Tibial nerve (tissue), 4 donors: ENCODE measurements at places on chromosomes 1 and 21. TPM values are rescaled to one million over a fixed set of nuclear protein-coding genes. Genes with fewer than 3 reads are reported as not detected.

Gene DCDC2B
- total RNA-seq, result not detected

Gene CR1
- total RNA-seq, result 7.9 TPM

Gene PRAMEF5
- total RNA-seq, result not detected

DNA sequence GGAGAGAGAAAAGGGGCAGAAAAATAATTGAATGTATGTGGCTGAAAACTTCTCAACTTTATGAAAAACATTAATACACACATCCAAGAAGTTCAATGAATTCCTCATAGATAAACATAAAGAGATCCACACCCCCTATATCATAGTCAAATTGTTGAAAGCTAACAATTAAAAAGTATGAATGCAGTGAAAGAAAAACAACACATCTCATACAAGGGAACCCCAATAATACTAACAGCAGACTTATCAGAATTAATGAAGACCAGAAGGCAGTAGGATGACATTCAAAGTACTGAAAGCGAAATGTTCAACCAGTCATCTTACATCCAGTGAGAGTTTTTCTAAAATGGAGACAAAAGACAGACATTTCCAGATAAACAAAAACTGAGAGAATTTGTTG, 134.4 kb downstream of the FMN2 start:
- no peak overlapping the region for H3K4me3 ChIP-seq
- H3K4me1 ChIP-seq, result no peaks in the 10 kb centered on the region
- no peaks in the 10 kb centered on the region for H3K36me3 ChIP-seq
- no peak for DNase-seq
- H3K27me3 ChIP-seq, result no peaks in the 10 kb centered on the region
- no peak overlapping the region for H3K27ac ChIP-seq

- DNase-seq, result no peak
- H3K27ac ChIP-seq, result no peak overlapping the region
- H3K27me3 ChIP-seq, result no peaks in the 10 kb centered on the region
- no peaks in the 10 kb centered on the region for H3K4me1 ChIP-seq
- no peak overlapping the region for H3K4me3 ChIP-seq
- H3K36me3 ChIP-seq, result no peaks in the 10 kb centered on the region
These were observed 96.3 kb upstream of the SLC44A3 start for GRCh38 chr1:94723894-94724293.

GRCh38 chr1:201781437-201781836, 47.5 kb upstream of the IPO9 start:
- H3K27ac ChIP-seq, result no peak overlapping the region
- DNase-seq, result no peak
- no peaks in the 10 kb centered on the region for H3K27me3 ChIP-seq
- peaks cover 2% of the 10 kb centered on the region for H3K36me3 ChIP-seq
- H3K4me1 ChIP-seq, result peaks cover 4% of the 10 kb centered on the region

DNA sequence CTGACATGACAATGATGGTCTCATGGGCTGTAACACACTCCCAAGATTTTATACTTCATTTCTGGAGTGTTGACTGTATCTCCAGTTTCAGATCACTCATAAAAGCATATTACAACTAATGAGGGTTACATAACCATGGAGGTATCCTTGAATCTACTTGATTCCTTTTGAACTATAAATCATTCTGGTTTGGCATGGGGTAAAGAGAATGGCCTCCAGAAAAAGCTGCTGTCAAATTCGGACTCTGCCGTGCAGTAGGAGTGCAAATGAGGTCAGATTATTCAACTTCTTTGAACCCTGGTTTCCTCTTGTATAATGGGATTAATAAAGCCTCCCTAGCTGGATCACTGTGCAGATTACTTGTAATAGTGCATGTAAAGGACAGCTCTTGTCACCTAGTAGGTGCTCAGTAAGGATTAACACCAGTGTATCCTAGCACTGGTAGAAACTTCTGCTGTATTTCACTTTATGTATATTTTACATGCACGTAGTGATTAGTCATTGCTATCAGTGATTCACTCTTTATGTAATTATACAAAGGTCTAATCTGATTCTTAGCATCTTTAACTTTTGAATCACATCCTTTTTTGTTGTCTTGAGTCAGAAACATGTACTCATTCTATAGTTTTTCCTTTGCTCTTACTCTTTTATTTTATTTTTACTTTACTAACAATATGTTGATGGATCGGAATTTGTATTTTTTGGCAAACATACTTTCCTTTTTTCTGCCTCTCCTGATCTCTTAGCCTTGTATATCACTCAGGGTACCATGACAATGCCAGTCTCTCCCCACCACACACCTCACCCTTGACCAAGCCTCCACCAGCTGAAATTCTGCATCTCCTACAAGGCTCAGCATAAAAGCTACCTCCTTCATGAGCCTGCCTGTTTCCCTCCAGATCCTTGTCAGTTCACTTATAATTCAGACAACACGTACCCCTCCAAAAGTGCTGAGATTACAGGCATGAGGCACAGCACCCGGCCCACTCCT, 3.2 kb downstream of the LRRC8C start:
- DNase-seq, result no peak
- H3K4me3 ChIP-seq, result no peak overlapping the region
- H3K4me1 ChIP-seq, result peaks cover 17% of the 10 kb centered on the region

- DNase-seq, result no peak
- H3K4me3 ChIP-seq, result no peak overlapping the region
- H3K36me3 ChIP-seq, result no peaks in the 10 kb centered on the region
- no peak overlapping the region for H3K27ac ChIP-seq
- no peaks in the 10 kb centered on the region for H3K27me3 ChIP-seq
- H3K4me1 ChIP-seq, result peaks cover 5% of the 10 kb centered on the region
These were observed 81.5 kb downstream of the ADARB1 start for GRCh38 chr21:45155910-45156309.

- no peaks in the 10 kb centered on the region for H3K27me3 ChIP-seq
- no peak for DNase-seq
- no peak overlapping the region for H3K27ac ChIP-seq
- no peaks in the 10 kb centered on the region for H3K4me1 ChIP-seq
These were observed 27.0 kb downstream of the TTC39A start for GRCh38 chr1:51303315-51303714.

GRCh38 chr1:164347980-164348379, 211.0 kb upstream of the PBX1 start:
- H3K36me3 ChIP-seq, result no peaks in the 10 kb centered on the region
- H3K4me1 ChIP-seq, result no peaks in the 10 kb centered on the region
- no peak overlapping the region for H3K4me3 ChIP-seq

DNA sequence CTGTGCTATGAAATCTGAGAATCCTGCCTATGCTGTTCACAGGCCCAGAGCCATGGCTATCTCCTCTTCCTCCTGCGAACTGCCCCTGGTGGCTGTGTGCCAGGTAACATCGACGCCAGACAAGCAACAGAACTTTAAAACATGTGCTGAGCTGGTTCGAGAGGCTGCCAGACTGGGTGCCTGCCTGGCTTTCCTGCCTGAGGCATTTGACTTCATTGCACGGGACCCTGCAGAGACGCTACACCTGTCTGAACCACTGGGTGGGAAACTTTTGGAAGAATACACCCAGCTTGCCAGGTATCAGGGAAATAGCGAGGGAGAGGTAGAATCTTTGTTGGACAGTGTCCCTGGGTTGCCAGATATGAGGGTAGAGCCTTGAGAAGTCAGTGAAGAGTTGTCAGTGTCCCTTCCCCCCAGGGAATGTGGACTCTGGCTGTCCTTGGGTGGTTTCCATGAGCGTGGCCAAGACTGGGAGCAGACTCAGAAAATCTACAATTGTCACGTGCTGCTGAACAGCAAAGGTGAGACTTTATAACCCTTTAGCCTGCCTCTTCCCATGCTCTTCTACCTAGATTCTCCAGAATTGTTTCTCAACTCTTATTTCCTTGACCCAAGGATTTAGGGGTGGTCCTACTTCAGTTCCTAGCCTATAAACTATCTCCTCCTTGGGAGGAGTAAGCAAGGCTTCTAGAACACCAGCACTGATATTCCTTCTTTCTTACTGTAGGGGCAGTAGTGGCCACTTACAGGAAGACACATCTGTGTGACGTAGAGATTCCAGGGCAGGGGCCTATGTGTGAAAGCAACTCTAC, 1.4 kb downstream of the NIT1 start:
- H3K27me3 ChIP-seq, result no peaks in the 10 kb centered on the region
- no peak overlapping the region for H3K4me3 ChIP-seq
- H3K36me3 ChIP-seq, result no peaks in the 10 kb centered on the region
- DNase-seq, result no peak
- peak overlapping the region; percentile 93 for H3K27ac ChIP-seq

DNA sequence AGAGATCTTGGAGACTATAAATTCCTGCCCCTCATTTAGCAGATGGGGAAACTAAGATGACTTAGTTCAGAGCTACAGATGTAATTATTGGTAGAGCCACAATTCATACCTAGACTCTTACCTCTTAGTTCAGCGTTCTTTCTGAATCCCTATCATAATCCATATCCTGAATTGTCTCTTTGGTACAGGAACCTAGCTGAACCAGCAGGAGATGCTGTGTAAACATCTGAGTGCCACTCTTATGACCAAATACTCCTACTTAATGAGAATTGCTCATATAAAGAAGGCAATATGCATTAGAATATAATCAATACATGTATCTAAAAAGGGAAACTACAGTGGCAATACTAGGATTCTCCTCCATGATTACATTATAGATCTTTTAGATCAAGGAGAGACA, 459.0 kb downstream of the SIPA1L2 start:
- no peaks in the 10 kb centered on the region for H3K27me3 ChIP-seq
- no peaks in the 10 kb centered on the region for H3K4me1 ChIP-seq
- DNase-seq, result no peak
- H3K4me3 ChIP-seq, result no peak overlapping the region
- no peaks in the 10 kb centered on the region for H3K36me3 ChIP-seq
- no peak overlapping the region for H3K27ac ChIP-seq

- no peak for DNase-seq
- H3K36me3 ChIP-seq, result no peaks in the 10 kb centered on the region
- peaks cover under 1% of the 10 kb centered on the region for H3K4me1 ChIP-seq
- no peaks in the 10 kb centered on the region for H3K27me3 ChIP-seq
- H3K27ac ChIP-seq, result no peak overlapping the region
- no peak overlapping the region for H3K4me3 ChIP-seq
These were observed 19.1 kb downstream of the DIP2A start for GRCh38 chr21:46477765-46478164.
